ENCODE measurements at places on chromosomes 16 and 17.
A peak's percentile ranks its signal among the peaks of the same experiment; 100 is the strongest.

DNA sequence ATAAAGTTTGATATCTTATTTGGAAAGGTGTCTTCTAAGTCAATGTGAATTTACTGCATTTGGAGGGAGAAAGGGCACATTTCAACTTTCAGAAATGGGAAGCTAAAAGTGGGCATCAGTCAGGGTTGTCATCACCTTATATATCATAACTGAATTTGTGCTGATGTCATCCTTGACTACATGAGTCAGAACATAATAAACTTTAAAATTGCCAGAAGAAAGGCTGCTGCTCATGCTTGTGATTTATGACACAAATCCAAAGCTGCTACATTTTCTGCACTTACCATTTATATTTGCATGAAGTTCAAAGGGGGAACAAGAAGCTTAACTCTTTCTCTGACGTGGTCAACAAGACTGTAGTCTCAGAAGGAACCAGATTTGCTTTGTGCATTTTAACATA, 196.6 kb downstream of the UTP18 start:
- no peak for DNase-seq

DNA sequence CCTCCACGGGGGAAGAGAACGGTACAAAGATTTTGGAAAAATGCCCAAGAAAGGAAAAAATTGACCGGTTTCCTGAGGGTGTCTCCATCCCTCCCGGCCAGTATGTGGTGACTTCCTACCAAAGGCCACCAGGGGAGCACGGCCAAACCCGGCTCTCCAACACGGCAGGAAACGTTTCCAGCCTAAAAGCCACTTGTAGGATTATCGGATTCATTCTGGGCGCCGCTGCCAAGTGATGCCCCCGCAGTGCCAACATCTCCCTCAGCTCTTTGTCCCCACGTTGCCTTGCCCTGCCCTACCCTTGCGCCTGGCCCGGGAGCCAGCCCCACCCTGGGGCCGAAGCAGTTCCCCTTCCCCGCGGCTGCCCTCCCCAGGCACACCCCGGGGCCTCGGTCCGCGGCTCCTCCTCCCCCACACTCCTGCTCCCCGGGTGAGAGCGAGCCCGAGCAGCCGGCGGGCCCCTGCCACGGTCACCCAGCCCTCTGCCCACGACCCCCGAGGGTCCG, 688 bp downstream of the CRK start:
- peak; percentile 59 for DNase-seq

DNA sequence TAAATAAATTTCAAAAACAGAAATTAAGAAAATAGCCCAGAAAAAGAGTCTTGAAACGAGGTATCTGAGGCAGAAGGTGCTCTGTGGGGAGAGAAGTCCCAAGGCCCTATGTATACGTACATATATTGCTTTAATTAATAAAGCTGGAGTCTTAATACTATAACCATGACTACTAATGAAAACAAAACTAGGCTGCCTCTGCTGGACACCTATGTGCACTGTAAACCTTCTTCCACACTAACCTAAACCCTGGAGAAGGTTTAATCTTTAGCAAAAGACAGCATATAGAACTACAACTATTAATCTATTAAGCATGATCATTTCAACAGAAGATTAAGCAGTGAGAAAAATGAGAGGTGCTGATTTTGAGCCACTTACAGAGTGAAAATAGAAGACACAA, 153.9 kb upstream of the C17orf78 start:
- DNase-seq, result no peak

- DNase-seq, result no peak
These were observed 38.1 kb upstream of the CCL1 start for GRCh38 chr17:34401165-34401564.

DNA sequence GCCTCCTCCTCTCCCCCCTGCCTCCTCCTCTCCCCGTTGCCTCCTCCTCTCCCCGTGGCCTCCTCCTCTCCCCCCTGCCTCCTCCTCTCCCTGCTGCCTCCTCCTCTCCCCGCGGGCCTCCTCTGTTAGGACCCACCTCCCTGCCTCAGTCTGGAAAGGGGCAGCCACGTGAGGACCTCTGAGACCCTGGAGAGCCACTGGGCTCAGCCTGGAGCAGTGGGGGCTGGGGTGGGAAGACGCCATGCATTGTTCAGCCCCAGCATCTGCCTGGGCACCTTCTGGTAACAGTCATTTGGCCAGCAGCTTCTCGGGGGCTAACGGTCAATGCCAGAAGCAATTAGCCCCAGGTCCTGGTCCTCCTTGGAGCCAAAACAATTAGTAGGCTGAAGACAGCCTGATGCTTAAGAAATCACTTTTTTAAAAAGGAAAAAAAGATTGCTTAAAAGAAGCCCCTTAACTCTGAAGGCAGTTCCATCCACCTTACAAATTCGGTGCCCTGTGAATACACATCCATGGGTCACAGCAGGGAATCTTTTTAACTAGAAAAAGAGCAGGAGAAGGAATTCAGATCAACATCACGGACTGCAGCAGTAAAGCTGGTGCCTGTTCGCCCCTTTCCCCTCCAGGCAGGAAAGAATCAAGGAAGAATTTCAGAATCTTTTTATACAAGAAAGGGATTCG, 29.8 kb downstream of the NXN start:
- DNase-seq, result no peak

GRCh38 chr17:1733759-1734158, 8.9 kb upstream of the SERPINF2 start:
- no peak for DNase-seq

DNA sequence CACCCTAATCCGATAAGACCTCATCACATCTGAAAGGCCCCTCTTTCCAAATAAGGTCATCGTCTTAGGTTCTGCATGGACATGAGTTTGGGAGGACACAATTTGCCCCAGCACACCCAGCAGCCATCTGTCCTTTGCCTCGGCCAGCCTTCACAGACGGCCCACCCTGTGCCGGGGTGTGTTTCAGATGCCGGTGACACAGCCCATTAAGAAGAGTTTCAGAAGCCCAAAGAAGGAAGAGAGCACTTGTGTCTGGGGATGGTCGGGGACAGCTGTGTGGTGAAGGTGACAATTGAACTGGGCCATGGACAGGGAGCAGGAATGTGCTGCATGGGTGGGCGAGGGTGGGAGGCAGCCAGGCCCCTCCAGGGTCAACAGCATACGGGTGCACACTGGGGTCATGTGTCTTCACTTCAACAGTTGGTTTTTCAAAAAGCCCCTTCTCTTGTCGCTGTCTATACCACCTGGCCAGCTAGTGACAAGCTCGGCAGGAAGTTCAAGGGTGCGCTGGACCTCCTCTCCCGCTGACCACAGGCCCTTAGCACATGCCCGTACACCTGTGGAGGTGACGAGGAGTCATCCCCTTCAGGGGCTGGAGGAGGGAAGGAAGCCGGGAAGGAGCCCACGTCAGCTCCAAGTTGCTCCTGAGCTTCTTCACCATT, 183.1 kb downstream of the C16orf95 start:
- no peak for DNase-seq

GRCh38 chr17:77458202-77459017, 317.6 kb downstream of the SEC14L1 start:
- no peak for DNase-seq

GRCh38 chr16:68786685-68787418, 49.8 kb downstream of the CDH1 start:
- DNase-seq, result no peak

- DNase-seq, result peak; percentile 91
These were observed 7.0 kb downstream of the MPP2 start for GRCh38 chr17:43900183-43900857.

DNA sequence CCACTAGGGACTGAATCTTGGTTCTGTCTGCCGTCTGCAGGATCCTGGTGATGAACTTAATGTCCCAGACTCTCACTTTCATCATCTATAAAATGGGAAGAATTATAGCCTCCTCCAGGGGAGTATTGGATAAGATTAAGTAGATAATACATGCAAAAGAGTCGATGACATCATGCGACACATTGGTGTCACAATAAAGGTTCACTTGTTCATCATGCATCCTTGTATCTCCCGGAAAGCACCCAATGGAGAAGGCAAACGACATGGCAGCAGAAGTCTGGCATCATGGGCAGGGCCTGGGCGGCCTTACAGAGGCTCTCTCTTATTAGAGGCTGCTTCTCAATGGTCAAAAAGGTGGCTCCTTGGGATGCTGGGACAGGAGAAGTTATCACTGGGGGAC, 35.1 kb upstream of the CD300E start:
- no peak for DNase-seq

GRCh38 chr16:48300391-48300856, 53.1 kb upstream of the ABCC11 start:
- DNase-seq, result no peak

DNA sequence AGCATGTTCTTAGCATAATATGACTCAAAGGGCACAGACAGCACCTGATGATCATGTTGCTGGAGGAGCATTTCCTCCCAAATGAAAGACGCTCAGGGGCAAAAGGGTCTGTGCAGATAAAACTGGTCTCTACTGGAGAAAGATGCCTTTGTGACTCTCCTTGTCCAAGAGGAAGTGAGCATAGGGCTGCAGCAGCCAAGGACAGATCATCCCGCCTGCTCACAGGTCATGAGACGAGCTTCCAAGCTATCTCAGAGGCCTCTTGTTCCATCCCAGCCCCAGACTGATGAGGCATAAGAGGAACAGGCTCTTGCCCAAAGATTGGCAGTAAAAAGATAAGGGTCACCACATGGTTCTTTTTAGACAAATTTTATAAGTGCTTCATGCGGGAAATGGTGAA, 141.8 kb downstream of the KATNIP start:
- DNase-seq, result no peak

- DNase-seq, result no peak
These were observed 23.9 kb downstream of the DHRS7C start for GRCh38 chr17:9767432-9767991.

GRCh38 chr17:82664701-82665182, 16.5 kb upstream of the WDR45B start:
- no peak for DNase-seq

GRCh38 chr17:7436556-7437368, 1.5 kb downstream of the TMEM102 start:
- no peak for DNase-seq

GRCh38 chr17:47877368-47878034, 18.5 kb upstream of the SP2 start:
- no peak for DNase-seq

GRCh38 chr17:61335105-61335844, 64.4 kb upstream of the TBX2 start:
- DNase-seq, result no peak

DNA sequence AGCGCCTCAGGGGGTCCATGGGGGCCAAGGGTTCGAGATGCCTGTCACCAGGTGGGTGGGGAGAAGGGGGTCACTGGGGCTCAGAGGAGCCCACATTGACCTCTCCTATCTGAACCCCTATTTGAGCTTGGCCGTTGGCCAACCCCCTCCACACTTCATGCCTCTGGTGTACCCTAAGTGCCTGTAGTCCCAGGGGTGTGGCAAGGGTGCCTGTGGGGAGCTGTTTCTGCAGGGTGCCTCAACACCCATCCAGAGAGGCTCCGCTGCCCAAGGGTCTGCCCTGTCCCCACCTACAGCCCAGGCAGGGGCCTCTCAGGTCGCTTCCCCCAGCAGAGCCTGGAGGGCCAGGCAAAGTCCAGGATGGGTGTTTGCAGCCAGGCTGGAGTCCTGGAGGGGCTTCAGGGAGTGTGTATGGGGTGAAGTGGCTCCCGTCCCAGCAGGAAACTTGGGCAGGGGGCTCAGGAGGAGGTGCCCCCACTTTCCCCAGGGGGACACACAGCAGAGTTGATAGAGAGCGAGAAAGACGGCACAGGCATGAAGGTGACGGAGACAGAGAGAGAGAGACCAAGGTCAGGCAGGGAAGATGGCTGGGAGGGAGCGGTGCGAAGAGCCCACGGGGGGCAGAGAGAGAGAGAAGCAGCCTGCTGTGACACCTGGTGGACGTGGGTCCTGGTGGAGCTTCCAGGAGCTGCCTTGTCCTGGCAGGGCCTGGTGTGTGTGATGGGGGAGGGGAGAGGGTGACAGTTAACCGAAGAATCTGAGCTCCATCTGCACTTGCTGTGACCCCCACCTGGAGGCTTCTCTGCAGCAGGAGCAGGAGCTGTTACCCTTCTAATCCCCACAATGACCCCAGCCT, at the start of gene SEPTIN12:
SEPTIN12 (minus strand) TSS at position 719 of the 856 bp plus-strand sequence; CDS start at position 19, 700 bp downstream.
- no peak for DNase-seq

DNA sequence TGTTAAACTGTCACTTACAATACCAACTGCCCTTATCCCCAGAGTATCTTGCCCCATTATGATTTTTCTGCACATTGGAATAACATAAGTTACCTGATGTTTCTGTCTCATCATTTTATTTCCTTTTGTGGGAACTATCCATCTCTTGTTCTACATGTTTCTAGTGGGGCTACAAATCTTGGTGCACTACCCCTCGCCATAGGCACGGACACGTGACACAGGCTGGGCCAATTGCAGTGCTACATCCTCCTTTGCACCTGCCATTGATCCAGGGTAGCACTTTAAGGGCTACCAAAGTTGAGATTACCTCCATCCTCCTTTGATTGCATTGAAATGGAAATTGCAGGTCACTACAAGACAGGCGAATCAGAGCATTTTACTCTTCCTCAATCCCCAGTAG, 14.2 kb upstream of the SYT17 start:
- DNase-seq, result no peak

DNA sequence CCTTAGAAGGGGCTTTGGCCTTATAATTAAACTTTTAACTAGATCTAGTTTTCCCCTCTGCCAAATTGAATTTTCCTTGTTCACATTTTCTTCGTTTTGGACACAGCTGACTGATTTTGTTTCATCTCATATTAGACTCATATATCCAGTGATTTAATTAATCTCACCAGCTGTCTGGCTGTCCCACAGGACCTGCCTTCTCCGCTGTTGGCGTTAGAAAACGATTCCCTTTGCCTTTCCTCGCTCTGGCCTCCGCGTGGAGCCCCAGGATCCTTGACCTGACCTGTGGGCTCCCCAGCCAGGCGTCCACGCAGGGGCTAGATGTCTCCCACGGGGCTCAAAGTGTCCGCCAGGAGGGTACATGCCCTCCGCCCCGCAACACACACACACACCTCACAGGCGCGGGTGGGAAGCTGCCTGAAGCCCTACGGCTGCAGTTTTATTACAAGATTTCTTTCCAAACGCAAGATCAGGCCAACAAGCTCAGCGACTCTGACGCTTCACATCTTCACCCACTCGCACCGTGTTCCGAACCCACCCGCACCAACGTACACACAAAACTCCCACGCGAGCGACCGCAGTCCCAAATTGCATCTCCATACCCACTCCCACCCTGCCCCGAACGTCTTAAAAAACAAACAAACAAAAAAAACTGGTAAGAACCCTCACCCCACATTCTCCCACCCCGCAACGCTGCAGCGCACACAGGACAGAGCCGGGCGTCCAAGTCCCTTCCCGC, 1.1 kb downstream of the RPRML start:
- DNase-seq, result no peak
